Hematopoietic multipotent progenitor cell (in vitro differentiated cells): ENCODE measurements at places on chromosomes 16 and 17.

- DNase-seq = no peak
These were observed 65.9 kb downstream of the METRNL start for GRCh38 chr17:83145358-83145738.

DNA sequence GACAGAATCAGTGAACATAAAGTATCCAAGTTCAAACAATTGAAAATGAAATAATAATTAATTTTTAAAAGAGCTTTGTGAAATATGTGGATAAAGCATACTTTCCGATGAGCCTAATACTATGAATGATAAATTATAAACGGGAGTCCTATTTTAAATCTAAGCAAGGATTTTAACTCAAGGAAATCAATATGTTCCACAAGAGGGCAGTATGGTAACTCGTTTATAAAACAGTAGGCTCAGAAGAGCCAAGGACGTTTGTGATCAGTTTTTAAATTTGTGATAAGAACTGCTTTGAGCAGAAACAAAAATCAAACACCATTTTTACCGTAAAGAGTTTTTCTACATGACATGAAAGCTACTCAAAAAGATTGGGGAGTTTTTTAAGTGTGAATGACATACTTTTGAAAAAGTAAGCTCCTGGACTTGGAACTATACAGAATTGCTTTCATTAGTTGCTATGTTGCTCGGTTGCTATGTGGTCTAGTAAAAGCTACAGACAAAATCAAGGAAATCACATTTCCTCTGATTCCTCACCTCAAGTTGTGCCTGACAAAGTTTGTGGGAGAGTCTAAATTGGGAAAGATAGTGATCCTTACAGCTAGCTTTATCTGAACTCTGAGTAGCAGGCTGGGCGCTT lies 11.8 kb upstream of the TEKT1 start:
- DNase-seq = no peak

DNA sequence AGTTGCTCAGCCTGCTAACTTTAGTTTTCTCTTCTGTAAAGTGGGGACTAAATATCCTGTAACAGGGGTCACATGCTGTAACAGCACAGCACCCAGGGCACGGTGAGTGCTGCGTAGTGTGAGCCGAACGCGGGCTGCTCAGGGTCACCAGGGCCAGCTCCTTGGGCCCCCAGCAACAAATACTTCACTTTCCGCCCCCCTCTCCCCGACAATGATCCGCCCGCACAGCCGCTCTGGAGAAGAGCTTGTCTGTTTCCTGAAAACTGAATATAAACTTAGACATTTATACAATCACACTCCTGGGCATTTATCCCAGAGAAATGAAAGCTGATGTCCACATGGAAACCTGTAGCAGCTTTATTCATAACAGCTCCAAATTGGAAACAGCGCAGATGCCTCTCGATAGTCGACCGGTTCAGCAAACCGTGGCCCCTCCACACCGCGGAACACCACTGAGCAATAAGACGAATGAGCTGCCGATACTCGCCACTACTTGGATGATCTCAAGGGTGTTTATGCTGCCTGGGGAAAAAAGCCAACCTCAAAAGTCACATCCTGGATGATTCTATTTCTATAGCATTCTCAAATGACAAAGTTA lies 267.2 kb downstream of the PARN start:
- DNase-seq = no peak

- no peak for DNase-seq
These were observed 17.4 kb upstream of the ZFPM1 start for GRCh38 chr16:88435437-88436355.

DNA sequence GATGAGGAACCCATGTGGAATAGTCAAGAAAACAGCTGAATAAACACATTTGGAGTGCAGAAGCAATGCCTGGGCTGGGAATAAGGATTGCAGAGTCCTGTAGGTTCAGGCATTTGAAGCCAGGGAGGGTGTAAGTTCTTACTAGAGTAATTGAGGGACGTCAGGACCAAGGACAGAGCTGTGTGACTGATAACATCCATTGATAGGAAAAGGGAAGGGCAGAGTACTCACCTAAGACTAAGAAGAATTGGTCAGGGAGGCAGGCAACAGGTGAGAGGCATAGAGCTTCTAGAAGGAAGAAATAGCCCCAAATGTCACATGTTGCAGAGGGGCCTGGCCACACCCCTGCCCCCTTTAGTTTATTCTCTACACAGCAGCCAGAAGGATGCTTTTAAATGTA lies 79.8 kb upstream of the TMEM132E start:
- DNase-seq = no peak

DNA sequence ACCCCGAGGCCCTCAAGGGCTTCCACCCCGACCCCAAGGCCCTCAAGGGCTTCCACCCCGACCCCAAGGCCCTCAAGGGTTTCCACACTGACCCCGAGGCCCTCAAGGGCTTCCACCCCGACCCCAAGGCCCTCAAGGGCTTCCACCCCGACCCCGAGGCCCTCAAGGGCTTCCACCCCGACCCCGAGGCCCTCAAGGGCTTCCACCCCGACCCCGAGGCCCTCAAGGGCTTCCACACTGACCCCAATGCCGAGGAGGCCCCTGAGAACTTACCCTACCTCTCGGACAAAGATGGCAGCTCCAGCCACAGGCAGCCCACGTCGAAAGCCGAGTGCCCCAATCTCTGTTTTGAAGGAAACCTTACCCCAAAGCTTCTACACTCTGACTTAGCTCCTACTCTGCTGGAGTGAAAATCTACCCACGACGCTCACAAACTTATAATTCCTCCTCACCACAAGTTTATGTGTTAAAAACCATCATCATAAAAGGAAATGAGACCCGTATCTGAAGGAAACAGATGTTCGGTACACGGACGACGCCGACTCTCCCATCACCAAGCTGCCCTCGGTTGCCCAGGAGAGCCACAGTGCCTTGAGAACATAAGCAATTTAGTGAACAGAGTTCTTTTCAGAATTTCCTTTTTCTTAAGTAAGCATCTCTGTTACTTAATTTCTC lies 61.2 kb upstream of the RPH3AL start:
- peak; percentile 96 for DNase-seq
